LNCaP clone FGC (cell line): ENCODE measurements at places on chromosomes 12 and 14.

DNA sequence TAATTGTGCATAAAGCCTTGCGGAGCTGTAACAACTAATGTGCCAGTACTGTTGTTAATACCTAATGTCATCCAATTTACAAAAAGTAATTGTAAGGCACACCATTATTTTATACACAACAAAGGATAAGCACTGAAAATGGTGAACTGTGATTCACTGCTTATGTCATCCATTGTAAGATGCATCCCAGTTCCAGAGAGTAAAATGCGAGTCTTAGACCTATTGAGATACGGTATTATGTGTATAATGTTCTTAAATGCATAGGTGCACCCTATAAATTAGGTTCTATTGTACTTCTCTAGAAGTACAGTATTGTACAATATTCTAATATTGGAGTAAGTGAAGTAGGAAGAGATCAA, 406 bp downstream of the PARP2 start:
- no peak for DNase-seq

- DNase-seq: peak; percentile 68
Observed at GRCh38 chr12:13362260-13362841, 165.8 kb downstream of the EMP1 start.

DNA sequence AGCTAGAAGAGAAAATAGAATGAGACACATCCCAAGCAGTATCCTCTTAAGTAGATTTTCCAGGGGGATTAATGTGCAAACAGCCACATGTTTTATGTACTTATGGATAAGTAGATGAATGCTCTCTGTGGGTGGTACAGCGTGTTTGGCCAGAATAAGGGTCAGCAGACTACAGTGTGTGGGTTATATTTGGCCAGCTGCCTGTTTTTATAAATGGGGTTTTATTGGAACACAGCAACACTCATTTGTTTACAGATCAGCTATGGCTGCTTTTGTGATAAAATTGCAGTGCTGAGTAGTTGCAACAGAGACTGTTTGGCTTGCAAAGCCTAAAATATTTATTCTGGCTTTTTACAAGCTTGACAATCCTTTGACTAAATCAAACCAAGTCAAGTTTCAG, 780.2 kb upstream of the SEL1L start:
- peak; percentile 93 for DNase-seq

- DNase-seq: no peak
Observed at GRCh38 chr14:22420598-22421186, 168.3 kb downstream of the DAD1 start.

GRCh38 chr12:39946361-39947280, 159.3 kb downstream of the SLC2A13 start:
- DNase-seq: no peak

GRCh38 chr14:52286661-52287649, 19.5 kb downstream of the PTGDR start:
- DNase-seq: no peak

DNA sequence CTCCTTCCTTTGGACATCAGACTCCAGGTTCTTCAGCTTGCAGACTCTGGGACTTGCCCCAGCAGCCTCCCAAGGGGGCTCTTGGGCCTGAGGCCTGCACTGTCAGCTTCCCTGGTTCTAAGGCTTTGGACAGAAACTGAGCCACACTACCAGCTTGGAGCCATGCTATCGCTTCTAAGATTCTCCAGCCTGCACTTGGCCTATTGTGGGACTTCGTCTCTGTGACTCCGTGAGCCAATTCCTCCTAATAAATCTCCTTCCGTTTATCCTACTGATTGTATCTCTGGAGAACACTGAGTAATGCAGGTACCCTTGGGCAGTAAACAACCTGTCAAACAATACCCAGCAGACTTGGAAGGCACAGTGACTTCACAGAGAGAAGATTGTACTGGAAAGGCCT, 24.9 kb upstream of the RHOJ start:
- peak; percentile 76 for DNase-seq

GRCh38 chr12:109738878-109739665, 25.4 kb downstream of the FAM222A start:
- DNase-seq: no peak

DNA sequence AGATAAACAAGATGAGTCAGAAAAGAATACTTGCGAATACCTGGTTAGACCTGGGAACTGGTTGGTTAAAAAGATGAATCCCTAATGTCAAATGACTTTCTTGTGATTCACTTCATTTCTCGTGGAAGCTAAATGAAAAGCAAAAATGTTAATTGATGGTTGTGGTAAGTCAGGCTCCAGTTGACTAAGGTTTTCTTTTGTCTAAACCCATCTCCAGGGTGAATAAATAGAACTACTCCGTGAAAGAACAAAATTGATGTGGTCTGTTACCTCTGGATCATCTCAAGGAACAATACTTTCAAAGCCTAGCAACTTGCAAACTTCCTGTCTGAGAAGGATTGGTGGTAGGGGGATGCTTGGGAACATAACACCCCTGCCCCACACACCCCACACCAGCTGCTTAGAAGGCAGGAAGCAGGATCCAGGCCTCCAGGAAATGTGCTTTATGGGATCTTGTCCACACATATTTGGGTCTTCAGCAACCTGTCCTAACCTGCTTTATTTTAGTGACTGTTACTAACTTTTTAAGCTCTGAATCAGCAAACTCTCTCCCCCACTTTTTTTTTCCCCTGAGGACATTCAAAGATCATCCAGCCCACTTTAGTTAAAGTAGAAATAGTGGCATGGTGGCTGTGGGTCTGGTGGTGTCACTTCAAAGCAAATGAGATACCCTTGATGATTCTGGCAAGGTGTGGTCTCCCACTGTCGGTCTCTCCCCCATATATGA, 60.4 kb upstream of the PTHLH start:
- no peak for DNase-seq

- DNase-seq: no peak
Observed at GRCh38 chr12:24530689-24531088, 418.2 kb downstream of the BCAT1 start.

DNA sequence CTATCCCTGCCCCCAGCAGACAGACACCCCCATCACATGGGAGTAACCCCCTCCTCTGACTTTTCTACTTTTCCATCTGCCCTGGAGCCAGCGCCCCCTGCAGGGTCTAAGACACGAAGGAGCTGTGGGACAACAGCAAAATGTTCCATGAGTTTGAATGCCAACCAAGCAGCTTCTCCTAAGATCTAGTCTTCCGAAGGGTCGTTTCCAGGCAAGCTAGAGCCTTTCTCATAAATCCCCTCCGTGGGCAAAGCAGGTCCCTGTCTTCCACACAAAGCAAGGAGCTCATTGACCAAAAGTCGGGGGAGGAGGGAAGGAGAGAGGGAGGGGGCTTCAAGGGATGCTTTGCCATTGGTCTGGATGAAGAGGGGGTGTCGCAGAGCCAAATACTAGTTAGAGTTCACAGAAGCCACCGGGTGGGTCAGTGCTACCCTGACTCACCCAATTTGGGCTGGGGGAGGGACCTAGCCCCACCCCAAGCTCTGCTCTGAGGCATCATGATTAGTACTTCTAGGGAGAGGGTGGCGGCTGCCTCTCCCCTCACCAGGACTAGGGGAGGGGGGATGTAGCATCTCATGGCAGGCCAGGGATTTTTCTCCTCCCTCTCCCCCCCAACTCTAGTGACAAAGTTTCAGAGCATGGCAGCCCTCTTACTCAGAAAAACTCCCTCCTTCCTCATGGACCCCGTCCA, 1.6 kb downstream of the MSI1 start:
- no peak for DNase-seq

DNA sequence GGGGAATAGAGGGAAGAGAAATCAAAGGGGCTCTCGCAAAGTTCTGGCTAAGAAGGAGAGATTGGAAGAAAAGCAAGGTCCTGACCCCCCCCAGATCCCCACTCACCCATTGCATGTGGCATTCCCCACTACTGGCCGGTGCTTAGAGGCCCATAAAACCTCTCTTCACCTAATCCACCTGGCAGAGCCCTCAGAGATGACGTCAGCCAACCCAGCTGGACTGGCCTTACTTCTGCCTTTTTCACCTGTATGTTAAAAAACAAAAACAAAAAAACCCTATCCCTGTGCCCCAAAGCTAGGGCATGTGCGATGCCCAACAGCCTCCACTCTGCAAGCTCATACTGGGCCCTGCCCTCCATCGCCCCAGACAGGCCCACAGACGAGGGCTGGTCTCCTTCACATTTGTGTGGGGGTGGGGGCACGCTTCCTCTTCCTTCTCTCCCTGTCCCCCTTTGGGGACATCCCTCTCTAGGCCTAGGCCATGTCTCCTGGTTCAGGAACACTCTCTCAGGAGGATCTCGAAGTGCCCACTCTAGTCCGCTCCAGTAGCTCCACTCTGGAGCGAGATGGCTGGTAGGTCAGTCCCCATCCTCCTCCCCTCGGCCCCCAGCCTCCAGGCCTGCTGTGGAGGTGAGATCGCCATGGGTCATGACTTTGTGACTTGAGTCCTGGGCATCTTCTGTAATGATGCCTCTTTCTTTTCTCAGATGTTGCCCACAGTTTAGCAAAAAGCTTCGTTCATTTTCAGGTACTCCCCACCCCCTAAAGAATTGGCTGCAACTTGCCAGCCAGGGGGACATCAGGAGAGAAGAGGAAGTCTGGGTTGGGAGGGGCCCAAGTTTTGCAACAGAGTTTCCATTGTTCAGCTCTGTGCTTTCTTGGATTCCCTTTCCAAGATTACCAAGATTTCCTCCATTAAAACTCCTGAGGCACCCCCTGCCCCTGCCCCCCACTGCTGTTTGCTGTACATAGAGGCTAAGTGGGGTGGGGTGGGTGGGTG, 37.0 kb downstream of the FIGNL2 start:
- DNase-seq: peak; percentile 15

GRCh38 chr12:19373586-19373985, 65.7 kb upstream of the AEBP2 start:
- no peak for DNase-seq

DNA sequence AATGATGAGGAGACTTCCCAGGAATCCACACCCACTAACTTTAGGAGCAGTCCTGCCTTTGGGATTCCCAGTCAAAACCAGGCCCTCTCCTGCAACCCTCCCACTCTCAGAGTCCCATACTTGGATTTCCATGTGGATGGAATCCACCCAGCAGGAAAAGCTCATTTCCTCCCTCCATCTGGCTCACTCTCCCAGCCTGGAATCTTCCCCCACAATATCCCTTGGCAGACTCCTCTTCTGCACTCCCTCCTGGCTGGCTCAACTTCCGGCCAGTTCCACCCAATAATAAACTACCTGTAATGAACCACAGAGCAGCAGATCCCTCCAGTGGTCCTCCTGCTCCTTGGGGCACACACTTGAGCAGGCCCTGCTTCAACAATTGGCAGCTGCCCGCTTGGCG, 102.8 kb upstream of the EGLN3 start:
- no peak for DNase-seq

GRCh38 chr12:6462234-6462995, 8.1 kb downstream of the VAMP1 start:
- no peak for DNase-seq

DNA sequence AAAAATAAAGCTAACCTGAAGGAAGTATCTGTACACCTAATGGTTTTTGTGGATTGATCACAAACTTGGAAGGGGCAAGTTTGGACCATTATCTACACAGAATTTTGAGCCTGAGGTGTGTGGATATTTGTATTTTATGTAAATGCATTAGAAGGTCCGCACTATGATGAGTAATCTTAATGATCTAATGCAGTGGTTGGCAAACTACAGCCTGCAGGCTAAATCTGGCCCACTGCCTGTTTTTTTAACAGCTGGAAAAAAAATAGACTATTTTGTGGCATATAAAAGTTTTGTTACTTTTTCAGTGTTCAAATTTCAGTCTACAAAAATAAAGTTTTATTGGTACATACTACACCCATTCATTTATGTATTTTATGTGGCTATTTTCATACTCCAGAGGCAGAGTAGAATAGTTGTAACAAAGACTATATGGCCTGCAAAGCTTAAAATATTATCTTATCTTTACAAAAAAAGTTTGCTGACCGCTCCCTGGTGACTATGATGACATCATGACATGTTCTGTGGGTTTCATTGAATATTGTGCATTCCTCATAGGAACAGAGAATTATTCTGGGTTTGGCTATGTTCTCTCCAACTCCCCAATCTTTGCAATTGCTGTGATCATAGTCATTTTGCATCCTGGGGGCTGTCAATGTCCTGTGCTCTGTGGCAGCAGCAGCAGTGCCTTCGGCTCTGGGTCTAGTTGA, 962.6 kb upstream of the FBXO33 start:
- no peak for DNase-seq

GRCh38 chr14:50605766-50606165, 45.8 kb downstream of the ATL1 start:
- DNase-seq: no peak

DNA sequence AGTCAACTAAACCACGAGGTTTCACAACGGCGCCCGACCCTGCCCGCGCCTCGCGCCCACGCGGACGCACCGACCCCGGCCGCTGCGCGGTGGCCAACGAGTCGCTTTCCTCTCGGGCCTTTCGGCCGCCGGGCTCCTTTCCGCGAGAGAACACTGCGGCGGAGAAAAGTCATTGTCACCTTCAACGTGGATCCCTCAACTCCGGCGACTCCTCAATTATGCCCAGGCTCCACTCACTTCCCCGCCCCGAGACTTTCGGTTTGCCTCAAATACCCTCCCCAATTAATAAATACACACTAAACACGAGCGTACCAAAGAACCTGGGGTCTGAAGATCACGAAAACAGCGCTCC, 450 bp downstream of the SINHCAF start:
- DNase-seq: no peak

DNA sequence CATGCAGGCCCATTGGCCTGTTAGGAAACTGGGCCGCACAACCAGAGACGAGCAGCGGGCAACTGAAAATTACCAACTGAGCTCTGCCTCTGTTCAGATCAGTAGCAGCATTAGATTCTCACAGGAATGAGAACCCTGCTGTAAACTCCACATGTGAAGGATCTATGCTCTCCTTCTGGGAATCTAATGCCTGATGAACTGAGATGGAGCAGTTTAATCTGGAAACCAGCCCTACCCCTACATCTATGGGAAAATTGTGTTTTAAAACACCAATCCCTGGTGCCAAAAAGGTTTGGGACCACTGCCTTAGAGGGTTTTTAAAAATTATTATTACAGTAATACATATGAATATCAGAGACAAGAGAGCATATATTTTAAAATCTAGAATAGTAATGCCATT, 1144.5 kb downstream of the FSCB start:
- no peak for DNase-seq

DNA sequence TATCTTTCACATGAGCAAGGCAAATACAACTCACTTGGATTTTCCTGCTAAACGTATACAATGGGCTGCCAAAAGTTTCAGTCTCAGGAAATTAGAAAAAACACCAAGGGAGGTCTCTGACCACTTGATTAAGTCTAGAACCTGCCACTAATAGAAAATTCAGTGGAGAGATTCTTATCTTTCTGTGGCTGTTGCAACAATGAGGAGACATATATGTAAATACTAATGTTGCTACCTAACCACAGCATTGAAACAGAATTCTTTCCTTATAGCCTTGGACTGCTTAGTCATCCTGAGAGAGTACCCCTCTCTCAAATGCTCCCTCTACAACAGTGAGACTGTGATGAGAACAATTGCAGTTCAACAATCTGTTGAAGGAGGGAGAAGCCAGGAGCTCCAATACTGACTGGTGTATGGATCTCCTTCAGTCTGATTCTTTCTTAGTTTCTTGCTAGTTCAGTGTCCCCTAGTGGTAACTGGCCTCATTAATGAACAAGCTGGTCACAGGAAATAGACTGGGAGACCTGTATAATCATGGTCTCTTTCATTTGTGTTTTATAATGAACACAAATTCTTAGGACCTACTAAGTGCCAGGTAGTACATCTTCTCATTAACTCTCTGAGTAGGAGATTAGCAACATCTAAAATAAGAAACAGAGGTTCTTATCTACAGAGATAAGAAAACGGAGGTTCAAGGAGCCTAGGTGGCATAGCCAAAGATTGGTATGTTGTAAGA, 164.5 kb downstream of the SLC38A4 start:
- DNase-seq: peak; percentile 62
